ENCODE measurements at places on chromosomes 6 and 20.

DNA sequence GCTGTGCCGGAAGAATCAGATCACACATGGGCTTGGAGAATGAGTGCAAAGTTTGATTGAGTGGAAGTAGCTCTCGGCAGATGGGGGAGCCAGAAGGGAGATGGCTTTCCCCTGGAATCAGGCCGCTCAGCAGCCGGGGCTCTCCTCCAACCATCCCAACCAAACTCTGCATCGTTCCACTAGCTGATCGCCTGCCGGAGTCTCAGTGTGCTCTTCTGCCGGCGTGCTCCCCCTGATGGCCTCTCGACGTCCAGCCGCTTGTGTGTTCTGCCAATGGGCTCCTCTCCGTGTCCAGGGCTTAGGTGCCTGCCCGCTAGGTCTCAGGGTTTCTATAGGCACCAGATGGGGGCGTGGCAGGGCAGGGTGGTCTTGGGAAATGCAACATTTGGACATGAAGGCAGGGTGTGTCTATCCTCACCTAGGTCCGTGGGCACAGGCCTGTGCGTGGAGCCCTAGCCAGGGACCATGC is 4.9 kb upstream of the BIRC7 start:
- DNase-seq = no peak

- DNase-seq = no peak
Measured at GRCh38 chr6:76772951-76773350, 690.3 kb downstream of the HTR1B start.

DNA sequence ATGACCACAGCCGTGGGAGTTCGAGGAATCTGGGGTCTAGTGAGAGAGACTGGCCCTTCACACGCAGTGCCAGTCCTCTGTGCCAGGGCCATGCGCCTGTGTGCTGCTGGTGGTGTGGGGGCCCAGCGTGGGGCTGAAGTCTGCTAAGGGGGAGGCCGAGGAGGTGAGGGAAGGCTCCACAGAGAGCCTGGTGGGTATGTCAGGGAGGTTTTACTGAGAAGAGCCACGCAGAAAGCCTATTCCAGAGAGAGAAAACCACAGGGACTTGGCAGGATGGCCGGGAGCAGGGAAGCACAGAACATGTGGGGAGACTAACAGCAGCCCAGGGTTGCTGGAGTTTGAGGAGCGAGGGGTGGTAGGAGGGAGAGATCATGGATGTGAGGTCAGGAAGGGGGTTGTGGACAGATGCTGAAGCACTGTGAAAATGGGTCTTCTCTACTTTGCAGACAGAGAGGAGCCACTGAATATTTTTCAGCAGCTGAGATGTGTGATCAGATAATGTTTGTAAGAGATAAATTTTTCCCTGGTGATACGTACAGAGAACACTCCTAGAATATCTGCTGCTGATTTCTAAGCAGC is 35.3 kb downstream of the DUSP22 start:
- DNase-seq = no peak

DNA sequence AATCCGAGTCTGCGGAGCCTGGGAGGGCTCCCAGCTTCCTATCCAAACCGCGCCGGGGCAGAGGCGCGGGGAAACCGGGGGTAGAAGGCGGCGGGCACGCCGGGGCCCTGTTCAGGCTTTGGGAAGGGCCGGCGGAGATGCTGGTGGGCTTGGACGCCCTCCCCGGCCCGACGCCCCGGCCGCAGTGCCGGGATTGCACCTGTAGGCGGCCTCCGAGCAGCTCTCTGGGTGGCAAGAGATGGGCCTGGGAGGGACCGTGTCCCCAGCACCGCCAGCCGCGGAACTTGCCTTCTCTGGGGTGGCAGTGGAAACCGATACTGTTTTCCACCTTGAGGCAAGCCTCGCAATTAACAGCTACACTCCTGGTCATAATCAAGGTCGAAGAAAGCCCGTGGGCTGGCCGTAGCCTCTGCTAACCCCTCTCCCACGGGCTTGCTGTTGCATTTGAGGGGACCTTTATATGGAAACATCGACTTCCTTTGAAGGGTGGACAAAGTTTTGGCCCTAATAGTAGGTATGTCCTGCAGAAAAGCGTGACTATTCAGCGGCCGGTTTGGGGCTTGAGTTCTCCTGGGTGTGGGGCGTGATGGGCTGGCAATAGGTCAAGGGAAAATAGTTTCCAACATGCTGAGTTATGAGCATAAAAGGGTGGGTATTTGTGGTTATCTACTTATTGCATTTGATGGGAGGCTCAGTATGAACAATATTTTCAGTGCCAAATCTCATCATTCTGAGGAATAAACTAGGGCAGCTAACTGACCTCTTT is 1.1 kb upstream of the JAG1 start:
- DNase-seq = peak; percentile 52

DNA sequence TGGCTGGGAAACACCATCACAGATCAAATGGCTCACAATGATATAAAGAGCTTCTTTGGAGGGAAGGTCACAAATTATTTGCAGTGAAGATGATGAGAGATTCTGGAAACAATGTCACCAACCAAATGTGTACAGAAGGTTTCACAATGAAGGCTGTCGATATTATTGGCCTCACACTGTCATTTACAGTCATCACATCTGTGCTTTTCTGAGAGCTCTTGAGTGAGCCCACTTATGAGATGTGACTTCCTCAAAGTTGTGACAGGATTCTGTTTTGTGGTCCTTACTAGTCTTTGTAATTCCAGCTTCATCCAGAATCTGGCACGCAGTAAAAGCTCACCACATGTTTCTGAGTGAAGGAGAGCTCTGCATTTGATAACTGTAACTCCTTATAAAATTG is 133.6 kb downstream of the LMBRD1 start:
- no peak for DNase-seq

DNA sequence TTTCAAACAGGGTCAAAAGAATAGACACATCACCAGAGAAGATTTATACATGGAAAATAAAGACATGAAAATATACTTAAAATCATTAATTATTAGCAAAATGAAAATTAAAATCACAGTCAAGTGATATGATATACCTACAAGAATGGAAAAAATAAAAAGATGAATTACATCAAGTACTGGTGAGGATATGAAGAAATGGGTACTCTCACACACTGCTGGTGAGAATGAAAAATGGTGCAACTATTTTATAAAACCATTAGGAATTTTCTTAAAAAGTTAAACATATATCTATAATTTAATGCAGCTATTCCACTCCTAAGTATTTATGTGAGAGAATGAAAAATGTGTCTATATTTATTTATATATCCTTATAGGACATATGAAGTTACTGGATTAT is 136.3 kb upstream of the GRIK2 start:
- no peak for DNase-seq

Data from COR-L47 (cell line).